Neural crest cell (in vitro differentiated cells): ENCODE measurements at places on chromosomes 7 and 10. TPM values are rescaled to one million over a fixed set of nuclear protein-coding genes. Genes with fewer than 3 reads are reported as not detected.

The PDE6C gene
- total RNA-seq: not detected in 2 replicates

- DNase-seq: no peak
These were observed 1409.1 kb upstream of the CELF2 start for GRCh38 chr10:9608602-9609001.

- no peak for DNase-seq
These were observed 301.7 kb downstream of the CSTF2T start for GRCh38 chr10:51397695-51398094.

GRCh38 chr7:98137826-98138151, 31.1 kb downstream of the LMTK2 start:
- no peak for DNase-seq

The CRYGN gene
- 0.16 and 0.32 TPM in 2 replicates for total RNA-seq

The KIAA1549 gene
- 33.2 and 34.8 TPM in 2 replicates for total RNA-seq

GRCh38 chr10:78568620-78569019, 500.1 kb upstream of the ZMIZ1 start:
- DNase-seq: no peak

The OR2A12 gene
- not detected in 2 replicates for total RNA-seq

DNA sequence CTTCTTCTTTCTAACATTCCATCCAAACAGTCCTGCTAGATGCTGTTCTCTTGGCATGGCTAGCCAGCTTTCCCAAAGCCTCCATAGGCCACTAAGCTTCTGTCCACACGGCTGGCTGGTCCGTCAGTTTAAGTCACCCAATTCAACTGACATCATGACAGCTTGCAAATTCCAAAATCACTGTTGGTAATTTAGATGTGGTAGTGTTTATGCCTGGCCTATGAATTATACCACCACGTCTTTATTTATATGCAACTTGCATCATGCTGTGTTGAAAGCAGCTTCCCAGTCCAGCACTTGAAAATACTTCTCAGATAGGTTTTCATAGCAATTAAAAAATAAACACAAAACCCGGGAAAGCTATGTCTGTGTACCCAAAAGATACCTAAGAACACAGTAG, 2.2 kb upstream of the VIM start:
- DNase-seq: no peak

The OPALIN gene
- not detected in 2 replicates for total RNA-seq

DNA sequence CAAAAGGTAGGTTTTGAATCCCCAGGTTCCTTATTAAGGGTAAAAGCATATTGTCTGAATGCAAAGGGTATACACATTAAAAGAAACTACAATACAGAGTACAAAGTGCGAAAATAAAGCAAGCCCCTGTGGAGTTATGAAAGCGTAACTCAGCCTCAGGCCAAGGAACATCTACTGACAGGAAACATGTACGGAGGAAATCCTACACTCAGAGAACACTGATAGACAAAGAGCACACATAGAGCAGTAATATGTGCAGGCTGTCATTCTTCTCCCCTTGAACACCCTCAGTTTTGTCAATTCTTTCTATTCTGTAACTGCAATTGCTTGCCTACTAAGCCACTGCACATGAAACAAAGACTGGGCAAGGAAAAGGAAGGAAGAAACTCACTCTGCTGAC, 150.2 kb downstream of the DGKB start:
- DNase-seq: no peak

The CDHR3 gene
- 5.4 and 6.1 TPM in 2 replicates for total RNA-seq

The CALD1 gene
- 71.8 and 76.1 TPM in 2 replicates for total RNA-seq

- no peak for DNase-seq
These were observed 15.4 kb downstream of the LIMK1 start for GRCh38 chr7:74099031-74099430.

The TCERG1L gene
- total RNA-seq: 0.71 and 0.96 TPM in 2 replicates

GRCh38 chr10:110792476-110793125, 79.1 kb upstream of the PDCD4 start:
- no peak for DNase-seq

DNA sequence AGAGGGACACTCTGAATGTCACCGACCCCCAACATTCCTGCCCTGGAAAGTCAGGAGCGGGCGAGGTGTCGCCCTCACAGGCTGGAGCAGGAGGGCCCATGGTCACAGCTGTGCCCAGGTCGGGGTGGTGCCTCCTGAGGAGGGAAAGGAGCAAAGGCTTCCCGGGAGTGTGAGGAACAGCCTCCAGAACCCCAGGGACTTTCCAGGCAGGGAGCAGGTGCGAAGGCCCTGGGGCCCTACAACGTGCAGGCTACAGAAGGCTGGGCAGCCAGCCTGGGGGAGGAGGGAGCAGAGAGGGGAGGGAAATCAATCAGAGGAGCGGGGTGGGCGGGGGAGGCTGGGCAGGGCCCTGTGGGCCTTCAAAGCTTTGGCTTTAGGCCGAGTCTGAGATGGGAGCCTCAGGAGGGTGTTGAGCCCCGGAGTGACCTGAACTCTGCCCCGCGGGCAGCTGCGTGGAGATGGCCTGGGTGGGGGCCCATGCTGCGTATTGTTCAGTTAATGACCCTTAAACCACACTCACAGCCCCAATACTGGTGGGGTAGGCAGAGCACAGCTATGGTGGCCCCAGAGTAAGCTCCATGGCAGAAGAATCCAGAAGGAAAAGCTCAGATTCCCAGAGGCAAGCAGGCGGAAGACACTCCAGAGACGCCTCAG, 44.2 kb upstream of the PPP2R2D start:
- no peak for DNase-seq

The TRIM50 gene
- not detected in 2 replicates for total RNA-seq

The CREM gene
- total RNA-seq: 28.5 and 29.6 TPM in 2 replicates

- DNase-seq: no peak
These were observed 10.6 kb downstream of the CABCOCO1 start for GRCh38 chr10:61673360-61673759.

DNA sequence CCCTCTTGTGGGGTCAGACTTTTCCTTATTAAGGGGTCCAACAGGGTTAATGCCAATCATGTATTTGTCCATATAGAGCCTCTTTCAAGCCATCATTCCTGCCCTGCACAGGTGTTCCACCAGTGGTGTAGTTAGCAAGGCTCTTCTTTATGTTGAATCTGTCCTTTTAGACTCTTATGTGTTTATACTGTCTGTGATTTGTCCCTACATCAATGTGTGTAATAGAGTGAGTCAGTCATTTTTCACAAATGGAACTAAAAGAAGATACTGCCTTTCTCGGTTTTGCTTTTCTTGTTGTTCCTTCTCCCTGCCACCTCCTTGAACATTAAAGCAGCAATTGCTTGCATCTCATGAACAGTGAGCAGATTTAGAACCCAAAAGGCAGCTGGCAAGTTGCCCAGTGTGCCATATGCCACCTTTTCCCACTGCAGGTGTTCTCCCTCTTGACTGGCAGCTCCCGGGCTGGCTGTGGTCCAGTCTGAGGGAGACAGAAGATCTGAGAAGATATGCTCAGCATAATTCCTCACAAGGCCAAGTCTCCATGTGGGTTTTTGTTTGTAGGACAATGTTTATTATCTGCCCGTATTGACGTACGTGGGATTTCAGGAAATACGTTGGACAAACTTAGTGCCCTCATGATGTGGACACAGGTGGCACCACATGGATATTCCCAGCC, 154.1 kb downstream of the LHFPL3 start:
- no peak for DNase-seq

The ZNF239 gene
- 11.2 and 12.1 TPM in 2 replicates for total RNA-seq
